ENCODE measurements at places on chromosomes 6 and 20.

DNA sequence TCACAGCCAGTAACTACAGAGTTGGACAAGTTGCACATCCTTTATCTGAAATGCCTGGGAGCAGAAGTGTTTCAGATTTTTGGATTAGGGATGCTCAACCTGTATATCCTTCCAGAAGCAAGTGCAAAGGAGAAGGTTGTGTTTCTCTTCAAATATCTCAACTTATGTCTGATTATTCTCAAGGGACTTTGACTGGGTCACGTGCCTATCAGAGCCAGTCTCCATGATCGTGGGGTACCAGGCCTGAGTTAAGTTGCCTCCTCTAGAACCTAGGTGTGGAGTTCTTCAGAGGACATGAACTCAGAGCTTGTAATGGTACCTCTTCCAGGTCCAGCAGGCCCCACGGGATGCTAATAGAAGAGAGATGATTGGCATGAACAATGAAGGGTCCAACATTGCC, 7.8 kb downstream of the CD83 start:
- no peak for DNase-seq

- DNase-seq, result no peak
Observed at GRCh38 chr20:41509316-41510200, 108.6 kb downstream of the CHD6 start.

- no peak for DNase-seq
Observed at GRCh38 chr6:169806701-169807100, 55.3 kb downstream of the ERMARD start.

DNA sequence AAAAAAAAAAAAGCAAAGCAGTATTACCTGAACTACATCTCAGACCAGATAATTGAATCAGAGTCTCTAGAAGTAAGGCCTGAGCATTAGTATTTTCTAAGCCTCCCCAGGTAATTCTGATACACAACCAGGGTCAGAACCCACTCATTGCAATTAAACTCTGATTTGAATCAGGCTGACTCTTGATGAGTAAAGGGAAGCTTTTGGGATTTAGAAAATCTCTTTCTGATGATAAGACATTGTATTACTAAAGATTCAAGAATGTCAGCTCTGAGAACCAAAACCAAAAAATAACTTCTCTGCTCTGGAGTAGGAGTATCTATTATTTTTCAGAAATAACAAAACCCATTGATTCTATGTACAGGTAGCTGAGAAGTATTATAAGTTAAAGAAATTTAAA, 100.1 kb upstream of the COL21A1 start:
- no peak for DNase-seq

DNA sequence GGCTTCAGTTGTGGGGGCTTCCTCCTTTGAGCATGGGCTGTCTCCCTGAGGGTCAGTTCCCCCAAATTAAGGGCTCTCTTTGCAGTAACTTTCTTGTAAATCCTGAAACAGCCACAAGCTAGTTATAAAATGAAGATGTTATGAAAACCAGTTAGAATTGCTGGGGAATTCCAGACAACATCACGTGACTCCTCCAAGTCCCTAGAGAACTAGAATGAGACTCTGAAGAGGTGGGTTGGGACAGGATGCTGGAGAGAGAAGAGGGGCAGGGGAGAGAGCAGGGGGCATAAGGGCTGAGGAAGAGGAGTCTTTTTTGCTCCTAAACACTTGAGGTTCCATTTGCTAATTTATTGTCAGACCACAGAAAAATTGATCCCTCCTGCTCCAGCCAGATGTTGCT, 380.3 kb downstream of the DHX35 start:
- no peak for DNase-seq

GRCh38 chr6:106568530-106568929, 60.8 kb downstream of the RTN4IP1 start:
- DNase-seq, result no peak

DNA sequence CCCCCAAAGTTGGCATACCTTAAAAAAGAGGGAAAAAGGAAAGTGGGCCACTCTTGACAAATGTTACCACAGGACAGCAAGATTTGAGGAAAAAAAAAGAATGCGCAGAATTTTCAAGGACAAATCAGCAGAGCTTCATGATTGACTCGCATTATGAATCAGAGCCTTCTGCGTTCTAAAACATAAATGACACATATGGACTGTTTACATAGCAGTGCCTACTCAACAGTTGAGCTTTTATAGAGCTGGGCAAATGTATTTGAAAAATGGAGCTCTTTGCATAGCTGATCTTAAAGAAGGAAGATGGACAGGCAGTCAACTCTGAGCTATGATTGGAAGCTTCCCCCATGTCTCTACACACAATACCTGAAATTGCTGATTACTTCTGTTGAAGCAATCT, 213.2 kb upstream of the NT5E start:
- no peak for DNase-seq

DNA sequence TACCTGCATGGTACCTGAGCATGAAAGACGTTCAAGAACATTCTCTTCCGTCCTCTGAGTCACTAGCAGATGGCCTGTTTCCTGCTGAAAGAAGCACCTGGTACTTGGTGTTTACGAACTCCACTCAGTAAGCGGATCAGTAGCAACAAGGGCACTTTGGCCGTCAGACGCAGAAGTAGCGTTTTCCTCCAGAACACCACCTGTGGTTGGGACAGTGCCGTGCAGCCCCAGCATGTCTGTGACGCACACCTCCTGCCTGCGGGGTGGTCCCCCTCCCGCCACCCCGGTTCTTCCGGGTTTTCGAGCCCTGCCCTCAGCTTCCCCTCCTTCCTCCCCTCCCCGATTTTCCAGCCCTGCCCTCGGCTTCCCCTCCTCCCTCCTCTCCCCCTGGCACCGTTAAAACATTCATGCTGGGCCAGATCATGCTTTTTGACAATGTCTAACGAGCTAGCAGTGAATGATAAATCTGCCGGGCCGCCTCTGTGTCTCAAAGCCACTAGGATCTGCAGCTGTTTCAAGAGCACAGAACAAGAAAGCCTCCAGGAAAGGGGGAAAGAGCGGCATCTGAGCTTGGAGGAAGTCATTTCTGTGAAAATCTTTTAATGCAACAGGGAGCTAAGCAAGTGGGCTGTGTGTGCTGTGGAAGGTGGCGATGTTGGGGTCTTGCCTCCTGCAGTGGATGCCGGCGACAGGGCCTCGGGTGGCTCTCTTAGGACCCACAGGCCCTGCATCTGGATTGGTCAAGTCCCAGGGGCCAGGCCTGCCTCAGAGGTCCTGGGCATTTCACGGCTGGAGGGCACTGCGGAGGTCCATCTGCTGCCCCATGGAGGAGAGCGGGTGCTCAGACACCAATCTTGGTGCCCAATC, 207.9 kb downstream of the ERMARD start:
- DNase-seq, result peak; percentile 15

- DNase-seq, result no peak
Observed at GRCh38 chr6:140977403-140977802, 1155.3 kb upstream of the GJE1 start.

DNA sequence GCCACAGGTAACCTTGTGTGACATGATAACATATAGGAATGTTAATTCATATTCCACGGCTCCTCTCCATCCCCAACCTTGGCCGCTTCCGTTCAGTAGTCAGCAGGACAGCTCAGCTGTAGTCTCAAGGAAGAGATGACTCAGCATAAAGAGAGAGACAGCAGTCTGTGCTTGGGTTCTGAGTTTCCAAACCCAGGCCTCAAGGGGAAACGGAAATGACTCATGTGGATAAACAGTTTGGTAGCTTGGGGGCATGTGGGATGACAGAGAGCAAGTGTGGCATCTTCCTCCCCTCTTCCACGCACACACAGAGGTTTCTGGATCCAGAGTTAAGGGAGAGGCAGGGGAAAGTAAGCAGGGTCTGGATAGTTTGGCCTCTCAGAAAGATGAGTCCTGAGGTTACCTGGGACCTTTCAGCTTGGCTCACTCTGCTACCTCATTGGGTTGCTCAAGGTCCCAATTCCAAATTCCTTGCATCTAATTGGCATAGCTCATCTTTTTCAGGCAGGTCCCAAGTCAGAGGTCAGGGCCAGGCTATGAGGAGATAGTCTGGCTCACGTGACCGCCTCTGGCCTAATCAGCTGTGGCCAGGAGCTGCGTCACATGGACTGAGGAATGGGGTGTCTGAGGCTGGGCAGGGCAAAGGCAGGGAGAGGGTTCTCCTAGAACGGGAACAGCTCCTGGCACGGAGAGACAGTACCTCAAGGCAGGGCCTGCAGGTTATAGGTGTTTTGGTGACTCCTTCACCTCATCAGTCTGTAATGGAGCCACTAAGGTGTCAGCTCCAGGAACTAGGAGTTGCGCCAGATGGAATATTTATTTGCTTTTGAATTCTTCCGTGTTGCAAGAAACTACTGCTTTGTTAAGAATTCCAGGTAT, 36.5 kb upstream of the MLN start:
- DNase-seq, result no peak

GRCh38 chr6:45555981-45556771, 178.4 kb upstream of the SUPT3H start:
- no peak for DNase-seq

DNA sequence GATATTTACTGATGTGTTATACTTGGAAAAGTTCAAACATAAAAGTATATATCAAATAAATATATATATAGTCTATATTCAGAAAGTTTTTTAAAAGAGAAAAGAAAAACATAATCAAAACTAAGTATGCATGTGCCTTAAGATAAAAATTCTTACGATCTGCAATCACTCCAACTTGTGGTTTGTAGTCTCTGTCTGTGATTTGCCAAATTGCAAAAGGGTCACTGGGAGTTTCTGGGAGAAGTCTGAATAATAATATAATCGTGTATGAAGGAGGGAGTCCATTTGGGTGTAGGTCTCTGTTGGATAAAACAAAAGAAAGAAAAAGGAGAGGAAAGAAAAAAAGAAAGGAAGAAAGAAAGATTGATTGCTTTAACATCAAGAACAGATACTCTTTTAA, 92.4 kb downstream of the COL12A1 start:
- DNase-seq, result no peak

GRCh38 chr6:147022041-147022440, 182.2 kb upstream of the STXBP5 start:
- DNase-seq, result no peak

Measured in activated naive CD8-positive, alpha-beta T cell treated with anti-CD3 and anti-CD28 coated beads, Interleukin-2, amount 50 U/mL, for 16 hours (primary cell).